NB4 (cell line): ENCODE measurements at places on chromosomes 11 and 22.

DNA sequence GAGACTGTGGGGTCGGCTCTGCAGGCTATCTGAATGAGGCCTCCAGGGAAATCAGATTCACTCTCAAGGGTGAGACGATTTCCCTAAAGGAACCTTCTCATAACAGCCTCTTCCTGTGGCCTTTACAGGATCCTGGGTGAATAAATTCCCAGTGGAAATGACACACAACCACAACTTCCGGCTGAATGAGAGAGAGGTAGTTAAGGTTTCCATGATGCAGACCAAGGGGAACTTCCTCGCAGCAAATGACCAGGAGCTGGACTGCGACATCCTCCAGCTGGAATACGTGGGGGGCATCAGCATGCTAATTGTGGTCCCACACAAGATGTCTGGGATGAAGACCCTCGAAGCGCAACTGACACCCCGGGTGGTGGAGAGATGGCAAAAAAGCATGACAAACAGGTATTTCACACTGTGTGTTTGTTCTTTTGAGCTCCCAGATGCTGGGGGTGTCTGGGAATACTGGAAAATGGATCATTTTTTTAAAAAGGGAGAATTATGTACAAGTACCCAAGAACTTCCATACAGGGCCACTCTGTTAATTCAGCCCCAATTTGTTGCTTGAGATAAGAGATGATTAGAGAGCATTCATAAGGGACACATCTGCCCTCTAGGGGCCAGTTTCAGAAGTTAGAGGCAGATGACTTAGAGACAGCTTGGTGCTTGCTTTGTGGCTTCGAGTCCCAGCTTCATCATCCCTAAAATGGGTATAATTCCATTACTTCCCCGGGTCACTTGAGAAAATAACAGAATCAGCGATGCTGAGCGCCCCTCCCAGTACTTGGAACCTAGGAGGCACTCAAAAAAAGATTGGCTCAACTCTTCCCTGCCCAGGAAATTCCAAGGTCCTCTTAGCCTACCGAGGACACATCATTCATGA, 10.2 kb downstream of the SERPIND1 start:
- peak; percentile 77 for DNase-seq

DNA sequence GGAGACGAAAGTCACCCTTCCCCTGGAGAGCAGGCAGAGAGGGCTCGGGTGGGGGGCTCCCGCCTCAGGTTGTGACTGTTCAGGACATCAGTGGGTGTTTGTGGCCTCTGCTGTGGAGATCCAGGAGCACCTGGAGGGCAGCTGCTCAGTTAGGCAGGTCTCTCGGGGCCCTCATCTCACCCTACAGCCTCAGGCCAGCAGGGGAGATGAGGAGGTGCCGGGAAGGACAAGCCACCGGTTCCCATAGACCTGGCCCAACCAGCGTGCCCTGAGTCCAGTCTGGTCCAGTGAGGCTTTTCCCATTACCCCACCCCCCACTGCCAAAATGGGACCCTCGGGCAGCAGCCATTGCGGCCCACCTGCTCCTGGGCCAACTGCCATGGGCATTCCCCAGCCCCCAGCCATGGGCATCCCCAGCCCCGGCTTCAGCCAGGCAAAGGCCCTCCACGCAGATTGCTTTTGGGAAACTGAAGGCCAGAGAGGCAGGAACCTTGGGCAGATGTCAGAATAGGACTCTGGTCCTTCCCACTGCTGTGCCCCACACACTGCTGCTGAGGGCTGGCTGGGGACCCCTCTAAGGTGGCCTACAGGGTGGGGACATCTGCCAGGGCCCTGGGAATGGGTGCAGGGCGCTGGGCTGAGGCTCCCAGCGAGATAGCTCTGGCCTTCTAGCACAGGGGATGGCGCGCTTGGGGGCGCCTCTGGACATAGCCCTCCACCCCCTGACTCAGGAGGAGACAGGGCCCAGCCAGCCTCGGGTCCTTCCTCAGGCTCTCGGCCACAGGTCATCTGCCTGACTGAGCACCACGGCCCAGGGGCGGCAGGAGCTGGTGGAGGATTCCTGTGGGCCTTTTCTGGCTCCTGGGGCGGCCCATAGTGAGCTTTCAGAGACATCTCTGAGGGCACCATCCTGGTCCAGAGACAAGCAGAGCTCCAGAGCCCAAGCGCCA, 4.8 kb downstream of the PIM3 start:
- no peak for DNase-seq

GRCh38 chr11:96293109-96293508, 49.9 kb downstream of the MAML2 start:
- DNase-seq: no peak

DNA sequence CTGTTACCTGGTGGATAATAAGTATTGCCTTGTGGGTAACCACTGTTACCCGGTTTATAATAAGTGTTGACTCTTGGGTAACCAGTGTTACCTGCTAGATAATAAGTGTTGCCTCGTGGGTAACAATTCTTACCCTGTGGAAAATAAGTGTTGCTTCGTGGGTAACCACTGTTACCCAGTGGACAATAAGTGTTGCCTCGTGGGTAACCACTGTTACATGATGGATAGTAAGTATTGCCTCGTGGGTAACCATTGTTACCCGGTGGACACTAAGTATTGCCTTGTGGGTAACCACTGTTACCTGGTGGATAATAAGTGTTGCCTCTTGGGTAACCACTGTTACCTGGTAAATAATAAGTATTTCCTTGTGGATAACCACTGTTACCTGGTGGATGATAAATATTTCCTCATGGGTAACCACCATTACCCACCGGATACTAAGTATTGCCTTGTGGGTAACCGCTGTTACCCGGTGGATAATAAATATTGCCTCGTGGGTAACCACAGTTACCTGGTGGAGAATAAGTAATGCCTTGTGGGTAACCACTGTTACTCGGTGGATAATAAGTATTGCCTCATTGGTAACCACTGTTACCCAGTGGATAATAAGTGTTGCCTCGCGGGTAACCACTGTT, 8.7 kb upstream of the NXPE4 start:
- no peak for DNase-seq

GRCh38 chr11:97979741-97980140, 1041.0 kb upstream of the CNTN5 start:
- no peak for DNase-seq

DNA sequence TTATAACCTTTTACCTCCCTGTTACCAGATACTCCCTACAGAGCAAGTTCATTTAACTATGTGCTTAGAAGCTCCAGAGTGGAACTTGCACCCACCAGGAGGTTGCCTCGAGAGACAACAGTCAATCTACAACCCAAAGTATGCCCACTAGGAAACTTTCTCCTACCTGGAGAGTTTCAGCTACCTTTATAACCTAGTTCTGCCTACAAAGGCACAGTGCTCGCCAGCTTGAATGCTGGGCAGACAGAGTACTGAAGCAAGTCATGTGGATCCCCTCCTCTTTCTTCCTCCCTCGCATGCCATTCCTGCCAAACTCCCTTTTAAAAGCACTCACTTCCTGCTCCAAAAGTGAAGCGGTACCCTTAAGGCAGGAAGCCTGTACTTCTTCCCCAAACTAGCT, 258.9 kb downstream of the SWAP70 start:
- no peak for DNase-seq

GRCh38 chr11:115469361-115469760, 34.9 kb downstream of the CADM1 start:
- no peak for DNase-seq

GRCh38 chr11:134471087-134471715, 59.2 kb upstream of the B3GAT1 start:
- no peak for DNase-seq
